ENCODE measurements at places on chromosomes 1 and 21.

- DNase-seq: no peak
Observed at GRCh38 chr1:205924460-205924790, 18.8 kb downstream of the SLC26A9 start.

- no peak for DNase-seq
Observed at GRCh38 chr1:11671544-11672286, 7.7 kb downstream of the FBXO6 start.

DNA sequence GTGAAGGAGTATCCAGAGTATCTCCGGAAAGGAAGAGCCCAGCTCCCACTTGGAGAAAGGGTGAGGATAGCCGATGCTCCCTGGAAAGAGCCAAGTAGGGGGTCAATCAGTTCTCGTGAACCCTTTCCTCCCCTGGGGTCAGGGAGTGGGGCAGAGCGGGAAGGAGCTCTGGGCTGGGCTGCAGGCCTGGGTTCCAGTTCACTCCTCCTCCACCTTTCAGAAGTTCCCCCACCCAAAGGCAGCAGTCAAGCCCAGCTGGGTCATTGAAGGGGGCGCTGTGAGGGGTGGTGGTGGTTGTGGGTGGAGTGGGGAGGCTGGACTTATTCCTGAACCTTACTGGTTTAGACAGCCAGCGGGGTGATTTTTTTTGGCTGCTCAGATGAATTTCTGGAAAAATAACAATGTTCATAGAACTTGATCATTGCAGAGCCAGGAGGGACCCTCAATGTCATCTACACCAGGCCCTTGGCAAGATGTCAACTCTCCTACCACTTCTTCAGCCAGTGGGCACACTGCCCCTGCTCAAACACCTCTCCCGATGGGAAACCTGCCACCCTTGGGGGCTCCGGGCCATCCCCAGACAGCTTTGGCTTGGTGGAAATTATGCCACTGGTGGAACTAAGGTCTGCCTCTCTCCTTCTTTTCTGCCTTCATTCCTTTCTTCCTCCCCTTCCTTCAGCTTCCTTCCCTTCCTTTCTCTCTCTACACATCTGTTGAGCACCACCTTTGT lies 235.8 kb downstream of the TRABD2B start:
- DNase-seq: no peak

GRCh38 chr1:227896710-227897655 lies 50.7 kb downstream of the WNT9A start:
- peak; percentile 54 for DNase-seq

DNA sequence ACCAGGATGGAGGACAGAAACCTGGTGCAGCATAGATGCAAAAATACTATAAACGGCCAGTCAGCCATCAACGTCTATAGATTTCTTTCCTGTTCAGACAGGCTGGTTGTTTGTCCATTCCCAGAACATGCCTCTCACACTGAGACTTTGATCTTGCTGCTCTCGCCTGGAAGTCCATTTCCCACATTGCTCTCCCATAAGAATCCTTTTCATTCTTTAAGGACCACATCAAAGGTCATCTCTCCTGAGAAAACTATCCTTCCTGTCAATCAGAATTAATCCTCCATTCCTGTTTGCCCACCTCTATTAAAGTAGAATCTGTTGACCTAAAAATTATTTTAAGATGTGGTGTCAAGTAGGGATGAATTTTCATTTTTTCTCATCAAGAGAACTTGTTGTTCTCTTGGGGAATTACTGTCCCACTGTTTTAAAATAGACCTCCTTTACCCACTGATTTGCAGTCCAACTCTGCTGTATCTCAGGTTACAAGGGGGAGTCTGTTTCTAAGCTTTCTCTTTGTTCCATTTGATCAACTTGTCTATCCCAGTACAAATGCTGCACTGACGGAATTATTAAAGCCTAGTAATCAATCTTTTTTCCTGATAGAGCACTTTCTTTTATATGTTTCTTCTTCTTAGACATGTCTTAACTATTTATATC lies 172.7 kb downstream of the PATJ start:
- no peak for DNase-seq

DNA sequence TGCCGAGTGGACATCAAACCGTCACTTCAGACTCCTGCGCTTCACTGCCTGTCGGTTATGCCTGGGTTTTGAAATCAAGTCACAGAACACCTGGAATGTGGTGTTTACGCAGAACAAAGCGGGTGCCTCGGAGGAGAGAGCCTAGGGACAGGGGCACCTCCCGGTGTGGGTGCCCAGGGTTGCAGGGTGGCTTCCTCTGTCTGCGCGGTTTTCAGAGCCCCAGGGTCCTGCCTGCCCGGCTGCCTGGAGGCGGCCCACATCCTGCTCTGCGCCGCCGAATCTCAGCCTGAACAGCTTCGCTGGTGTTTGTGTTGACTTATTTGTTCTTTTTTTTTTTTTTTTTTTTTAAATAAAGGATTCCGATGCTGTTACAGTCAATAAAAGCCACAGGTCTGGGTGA lies 113.5 kb upstream of the COL6A1 start:
- peak; percentile 45 for DNase-seq

GRCh38 chr1:1182491-1183220 lies 9.0 kb downstream of the TTLL10 start:
- DNase-seq: no peak

DNA sequence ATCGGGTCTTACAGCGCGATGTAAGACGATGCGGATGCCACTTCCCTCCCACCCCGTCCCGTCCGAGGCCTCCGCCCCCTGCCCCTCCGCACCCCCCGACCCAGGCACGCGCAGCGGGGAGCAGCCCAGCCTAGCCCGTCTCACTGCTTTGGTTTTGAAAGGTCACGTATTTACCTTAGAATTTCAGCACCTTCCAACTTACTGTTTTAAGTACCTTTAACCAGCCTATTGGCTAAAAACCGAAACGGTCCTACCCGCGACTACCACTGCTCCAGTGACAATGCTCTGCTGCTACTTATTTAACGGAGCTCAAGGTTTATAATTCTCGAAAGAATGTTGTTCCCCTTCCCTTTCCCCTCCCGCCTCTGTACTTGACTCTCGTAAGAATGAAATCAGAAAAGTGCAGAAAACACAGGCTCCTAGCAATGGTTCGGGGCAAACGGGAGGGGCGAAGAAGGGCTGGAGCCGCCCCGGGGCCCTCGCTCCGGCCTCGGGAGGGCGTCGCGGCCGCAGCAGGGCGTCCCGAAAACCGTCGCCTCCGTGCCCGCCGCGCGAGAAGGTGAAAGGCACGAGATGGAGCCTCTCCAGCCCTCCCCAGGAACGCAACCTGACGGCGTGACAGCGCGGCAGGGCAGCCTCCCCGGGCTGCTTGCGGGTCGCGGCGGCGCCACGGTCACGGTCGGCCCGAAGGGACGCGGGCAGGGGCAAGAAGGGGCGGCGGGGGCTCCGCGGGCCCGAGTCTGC lies 667 bp downstream of the TMEM50B start:
- DNase-seq: no peak

- no peak for DNase-seq
Observed at GRCh38 chr1:232179896-232180778, 449.8 kb downstream of the SIPA1L2 start.

- no peak for DNase-seq
Observed at GRCh38 chr1:88698140-88698539, 14.1 kb downstream of the PKN2 start.
